ENCODE measurements at places on chromosomes 7 and 10.

DNA sequence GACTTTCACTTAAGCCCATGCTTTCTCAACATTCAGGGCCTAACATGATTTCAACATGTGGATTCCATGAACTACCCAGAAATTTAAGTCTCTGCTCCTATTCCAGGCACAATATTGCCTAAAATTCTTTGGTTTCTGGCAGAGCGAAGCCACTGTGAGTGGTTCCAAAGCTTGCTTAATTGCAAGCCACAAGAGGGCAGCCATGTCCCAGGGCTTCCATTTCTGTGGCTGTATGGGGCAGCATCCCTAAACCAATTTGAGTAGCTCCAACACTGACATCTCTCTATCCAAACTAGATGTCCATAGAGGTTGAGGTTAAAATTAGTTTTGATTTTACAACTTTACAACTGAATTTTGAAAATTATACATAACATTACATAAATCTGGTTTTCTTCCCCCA is 56.3 kb upstream of the MDFIC start:
- DNase-seq, result peak; percentile 63

GRCh38 chr7:30176463-30177109 is 41.8 kb downstream of the MTURN start:
- DNase-seq, result no peak

- peak; percentile 2 for DNase-seq
These were observed 14.7 kb downstream of the AQP1 start for GRCh38 chr7:30926313-30926712.

- DNase-seq, result no peak
These were observed 109.3 kb downstream of the GRK5 start for GRCh38 chr10:119316729-119317097.

DNA sequence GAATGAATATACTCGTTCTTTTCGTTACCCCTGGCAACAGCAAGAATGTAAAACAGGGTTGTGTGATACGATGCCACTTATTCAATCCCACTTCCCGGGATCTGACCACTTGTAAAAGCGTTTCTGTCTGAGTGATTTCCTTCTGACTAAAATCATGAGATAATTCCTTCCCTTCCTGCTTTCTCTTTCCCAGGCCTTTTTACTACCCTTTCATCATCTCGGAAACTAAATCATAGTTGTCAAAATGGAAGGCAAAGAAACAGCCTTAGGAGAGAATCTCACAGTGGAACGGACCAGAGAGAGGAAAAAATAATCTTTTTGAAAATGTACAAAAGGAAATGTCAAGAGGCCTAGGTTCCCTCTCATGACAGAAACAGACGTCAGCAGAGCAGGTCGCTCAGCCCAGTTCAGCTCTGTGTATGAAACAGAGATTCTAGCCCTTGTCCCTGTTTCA is 29.8 kb downstream of the DIP2C start:
- no peak for DNase-seq

DNA sequence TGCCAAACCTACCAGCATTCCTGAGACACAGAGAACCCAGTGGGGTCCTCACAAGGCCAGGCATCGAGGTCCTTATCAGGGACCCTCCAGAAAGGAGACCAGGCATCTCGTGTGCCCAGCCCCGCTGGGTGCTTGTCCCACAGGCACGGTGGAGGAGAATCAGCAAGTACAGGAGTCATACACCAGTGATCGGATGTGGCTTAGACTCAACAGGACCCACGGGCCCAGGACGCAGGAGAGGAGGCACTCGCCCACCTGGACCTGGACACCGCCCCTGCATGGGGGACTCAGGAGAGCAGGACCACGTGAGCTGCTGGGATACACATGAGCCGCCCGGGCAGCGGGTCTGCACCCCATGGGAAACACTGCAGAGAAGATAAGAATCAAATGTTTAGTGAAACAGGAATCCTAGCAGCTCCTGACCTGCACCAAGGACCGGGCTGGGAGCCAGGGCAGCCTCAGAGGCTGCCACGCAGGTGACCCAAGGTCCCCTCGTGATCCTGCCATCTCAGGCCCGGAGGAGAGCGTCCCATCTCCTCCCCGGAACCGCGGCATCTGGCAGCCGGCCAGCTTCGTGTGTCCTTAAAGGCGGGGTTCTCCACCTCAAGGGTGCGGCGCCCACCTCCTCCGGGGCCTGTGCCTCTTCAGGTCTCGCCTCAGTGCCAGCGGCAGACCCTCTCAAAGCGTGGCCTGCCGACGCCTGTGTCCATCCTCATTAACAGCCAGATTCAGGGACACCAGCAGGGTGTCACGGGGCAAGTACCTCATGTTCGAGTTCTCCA is 59.2 kb downstream of the FOXL3 start:
- no peak for DNase-seq

GRCh38 chr7:82235713-82236112 is 207.9 kb downstream of the CACNA2D1 start:
- no peak for DNase-seq

GRCh38 chr10:102398172-102399020 is 2.9 kb downstream of the NFKB2 start:
- DNase-seq, result no peak

DNA sequence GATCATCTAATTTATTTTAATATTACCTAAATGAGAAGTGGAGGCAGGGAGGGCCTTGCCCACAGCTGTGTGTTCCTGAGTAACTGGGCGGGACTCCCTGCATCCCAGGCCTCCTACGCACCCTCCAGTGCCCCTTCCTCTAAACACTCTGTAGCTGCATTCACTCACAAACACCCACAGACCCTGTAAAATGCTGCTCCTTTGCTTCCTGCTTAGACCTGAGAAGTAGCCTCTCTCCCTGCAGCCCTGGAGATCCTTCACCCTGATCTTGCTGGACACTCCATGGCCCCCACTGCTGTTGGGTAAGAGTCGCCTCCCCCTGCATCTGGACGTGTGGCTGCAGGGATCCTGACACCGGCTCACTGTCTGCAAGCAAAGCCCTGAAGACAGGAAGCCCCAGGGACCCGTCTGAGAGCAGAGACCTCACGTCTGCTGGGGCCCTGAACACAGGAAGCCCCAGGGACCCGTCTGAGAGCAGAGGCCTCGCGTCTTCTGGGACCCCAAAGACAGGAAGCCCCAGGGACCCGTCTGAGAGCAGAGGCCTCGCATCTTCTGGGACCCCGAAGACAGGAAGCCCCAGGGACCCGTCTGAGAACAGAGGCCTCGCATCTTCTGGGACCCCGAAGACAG is 589.8 kb downstream of the DNAJB6 start:
- DNase-seq, result peak; percentile 30

DNA sequence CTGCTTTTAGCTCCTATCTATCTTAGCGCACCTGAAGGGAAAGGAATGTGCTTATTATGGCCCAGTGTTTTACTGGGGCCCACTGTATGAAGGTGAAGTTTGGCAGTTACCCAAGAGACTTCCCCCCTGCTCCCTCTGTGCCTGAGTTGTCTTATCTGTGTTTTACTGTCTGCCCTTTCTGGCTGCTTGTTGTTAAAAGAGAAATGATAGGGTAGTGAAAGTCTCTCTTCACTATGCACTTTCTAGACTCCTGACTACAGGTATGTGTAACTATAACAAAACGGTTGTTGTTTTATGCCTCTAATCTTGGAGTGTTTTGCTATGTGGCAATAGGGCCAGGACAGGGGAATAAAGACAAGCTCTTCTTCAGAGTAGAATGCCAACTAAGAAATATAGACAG is 326.9 kb downstream of the KIF20B start:
- no peak for DNase-seq

DNA sequence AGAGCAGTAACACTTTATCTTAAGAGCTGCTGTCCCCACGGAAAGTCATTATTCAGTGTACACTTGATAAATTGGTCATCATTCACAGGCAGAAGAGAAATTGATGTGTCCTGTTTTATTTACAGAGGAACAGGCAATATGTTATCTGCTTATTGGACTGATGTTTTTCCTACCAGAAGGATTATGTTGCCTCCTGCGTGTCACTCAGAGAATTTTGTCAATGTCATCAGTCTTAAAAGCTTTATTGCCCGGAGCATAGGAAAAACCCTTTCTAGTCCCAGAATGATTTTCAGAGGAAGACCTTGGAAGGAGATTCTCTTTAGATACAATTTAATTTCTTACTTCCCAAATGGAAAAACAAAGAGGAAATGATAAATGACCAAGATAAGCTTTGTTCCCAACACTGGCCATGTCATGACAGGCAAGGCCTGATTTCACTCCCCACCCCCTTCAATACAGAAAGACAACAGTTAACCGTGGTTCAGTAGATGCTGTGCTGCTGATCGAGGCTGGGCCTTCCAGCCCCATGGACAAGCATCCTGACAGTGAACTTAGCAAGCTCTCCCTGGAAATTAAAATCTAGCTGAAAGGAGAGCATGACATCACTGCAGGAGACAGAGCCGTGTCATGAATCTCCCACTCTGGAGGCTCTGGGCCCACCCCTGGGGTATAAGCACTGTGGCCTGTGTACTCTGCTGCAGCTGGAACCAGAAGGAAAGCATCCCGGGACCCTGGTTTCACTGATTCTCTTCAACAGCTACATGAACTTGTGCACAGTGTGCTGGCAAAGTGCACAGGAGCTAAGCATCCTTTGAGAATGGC is 118.8 kb upstream of the LYZL2 start:
- no peak for DNase-seq

GRCh38 chr10:11005725-11006427 is 11.8 kb upstream of the CELF2 start:
- no peak for DNase-seq

- no peak for DNase-seq
These were observed 16.1 kb downstream of the R3HCC1L start for GRCh38 chr10:98150544-98150943.

DNA sequence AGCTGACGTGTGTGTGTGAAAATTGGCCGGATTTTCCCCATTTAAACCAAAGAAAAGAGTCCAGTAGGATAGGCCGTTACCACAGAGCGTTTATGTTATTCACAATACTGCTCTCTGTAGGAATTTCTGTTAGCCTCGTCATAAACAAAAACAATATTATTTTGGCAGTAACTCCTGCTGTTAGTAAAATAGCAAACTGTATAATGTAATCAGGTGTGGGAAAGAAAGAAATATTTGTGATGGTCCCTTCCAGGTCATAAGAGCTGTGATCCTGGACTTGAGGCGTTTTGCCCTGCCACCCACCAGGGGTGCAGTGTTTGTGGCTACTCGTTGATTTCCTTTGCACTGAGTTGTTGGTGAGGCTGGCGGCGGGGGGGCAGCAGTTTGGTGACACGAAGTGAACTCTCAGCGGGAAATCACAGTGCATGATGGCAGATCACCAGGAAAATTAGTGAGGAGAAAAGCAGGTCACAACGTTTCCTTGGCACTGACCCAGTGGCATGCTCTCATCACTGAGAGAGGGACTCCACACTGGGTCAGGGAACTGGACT is 2.8 kb downstream of the EEPD1 start:
- DNase-seq, result peak; percentile 24

- DNase-seq, result no peak
These were observed 1.8 kb upstream of the TMEM184A start for GRCh38 chr7:1557771-1558170.

DNA sequence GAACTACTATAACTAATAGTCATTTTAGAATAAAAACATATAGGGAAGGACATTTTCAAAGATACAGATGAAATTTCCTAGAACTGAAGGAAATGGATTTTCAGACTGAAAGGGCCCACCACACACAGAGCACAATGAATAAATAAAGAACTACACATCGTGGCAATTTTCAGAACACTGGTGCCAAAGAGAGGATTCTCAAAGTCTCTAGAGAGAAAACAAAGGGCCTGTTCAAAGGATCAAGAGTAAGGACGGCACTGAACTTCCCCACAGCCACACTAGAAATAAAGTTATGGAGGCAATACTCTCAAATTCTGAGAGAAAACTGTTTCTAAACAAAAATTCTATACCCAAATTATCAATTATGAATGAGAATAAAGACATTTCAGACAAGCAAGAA is 21.9 kb downstream of the NAPEPLD start:
- no peak for DNase-seq

DNA sequence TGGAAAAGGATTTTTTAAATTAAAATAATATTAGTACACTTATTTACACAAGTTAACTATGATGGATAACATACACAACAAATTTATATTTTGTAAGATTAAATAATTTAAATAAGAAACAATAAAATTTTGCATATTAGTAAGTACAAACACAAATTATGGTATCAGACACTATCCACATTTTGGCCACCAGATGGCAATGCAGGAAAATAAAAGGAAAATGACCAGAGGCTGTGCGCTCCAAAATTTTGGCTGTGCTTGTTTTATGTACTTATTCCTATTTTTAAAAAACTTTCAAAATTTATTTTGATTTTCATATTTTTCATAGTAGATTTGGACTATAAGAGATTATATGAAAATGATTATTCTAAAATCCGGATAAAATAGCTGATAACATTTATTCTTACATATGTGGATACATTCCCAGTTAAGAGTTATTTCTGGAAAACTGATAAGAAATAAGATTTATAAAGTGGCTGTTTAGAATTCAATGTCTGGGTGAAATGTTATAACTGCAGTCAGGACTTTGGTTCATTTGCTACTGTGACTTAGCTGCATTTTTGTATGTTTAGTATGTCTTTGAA is 274.7 kb upstream of the HGF start:
- peak; percentile 20 for DNase-seq

DNA sequence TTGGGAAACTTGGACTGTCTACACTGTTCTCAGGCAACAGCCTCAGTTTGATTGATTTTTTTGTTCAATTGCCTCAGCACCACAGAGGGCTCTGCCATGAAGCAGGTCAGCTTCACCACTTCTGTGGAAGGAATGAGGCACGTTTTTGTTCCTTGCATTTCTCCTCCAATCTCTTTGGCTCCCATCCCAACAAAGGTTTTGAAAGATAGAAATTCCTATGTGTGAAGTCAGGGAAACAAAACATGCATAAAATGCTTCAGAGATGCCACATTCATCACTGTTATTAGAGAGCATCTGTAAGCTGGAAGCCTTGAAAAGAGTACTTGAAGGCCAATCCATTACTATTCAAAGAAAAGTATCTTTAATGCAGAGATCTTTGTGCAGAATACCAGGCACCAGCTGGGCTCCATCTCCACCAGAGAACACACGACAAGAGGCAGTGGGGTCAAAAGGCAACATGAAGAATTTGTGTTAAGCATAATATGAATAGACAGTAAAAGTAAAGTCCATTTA is 249.1 kb upstream of the LYZL1 start:
- no peak for DNase-seq

DNA sequence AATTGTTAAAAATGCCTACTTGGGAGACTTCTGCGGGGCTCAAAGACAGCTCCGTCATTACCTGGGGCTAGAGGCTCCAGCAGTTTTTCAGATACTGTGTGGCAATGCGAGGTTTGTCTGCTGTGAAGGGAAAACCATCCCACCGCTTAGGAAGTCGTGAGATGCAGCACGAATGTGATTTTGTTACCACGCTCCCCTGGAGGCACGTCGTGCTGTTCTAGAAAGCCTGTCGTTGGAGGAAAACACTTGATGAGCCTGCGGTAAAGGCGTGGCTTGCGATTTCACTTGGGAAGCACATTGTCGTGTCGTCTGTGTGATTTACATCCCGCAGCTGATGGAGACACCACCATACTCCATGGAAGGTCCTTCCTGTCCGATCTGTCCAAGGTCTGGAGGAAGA is 39.3 kb downstream of the CAMK1D start:
- DNase-seq, result no peak
